ENCODE measurements at places on chromosomes 2 and 18.
A peak's percentile ranks its signal among the peaks of the same experiment; 100 is the strongest.

- DNase-seq, result no peak
Observed at GRCh38 chr18:9950289-9951016, 36.6 kb downstream of the VAPA start.

- DNase-seq, result no peak
Observed at GRCh38 chr18:50695431-50696176, 124.2 kb downstream of the MRO start.

DNA sequence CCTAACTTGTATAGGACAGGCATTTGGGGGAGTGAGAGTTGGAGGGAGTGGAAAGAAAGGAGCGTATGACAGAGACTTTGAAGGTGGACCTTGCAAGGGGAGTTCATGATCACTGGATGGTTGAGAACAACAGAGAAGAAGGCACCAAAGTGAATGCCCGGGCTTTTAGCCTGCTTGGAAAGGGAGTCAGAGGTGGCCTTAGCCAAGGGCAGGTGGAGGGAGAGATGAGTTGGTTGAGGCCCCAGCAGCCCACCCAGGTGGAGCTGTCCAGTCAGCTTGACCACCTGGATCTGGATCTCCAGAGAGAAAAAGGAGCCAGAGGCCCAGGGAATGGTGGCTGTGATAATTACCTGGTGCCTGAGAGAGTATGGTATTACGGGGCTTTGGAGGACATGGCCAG, 73.6 kb downstream of the COA5 start:
- DNase-seq, result no peak

DNA sequence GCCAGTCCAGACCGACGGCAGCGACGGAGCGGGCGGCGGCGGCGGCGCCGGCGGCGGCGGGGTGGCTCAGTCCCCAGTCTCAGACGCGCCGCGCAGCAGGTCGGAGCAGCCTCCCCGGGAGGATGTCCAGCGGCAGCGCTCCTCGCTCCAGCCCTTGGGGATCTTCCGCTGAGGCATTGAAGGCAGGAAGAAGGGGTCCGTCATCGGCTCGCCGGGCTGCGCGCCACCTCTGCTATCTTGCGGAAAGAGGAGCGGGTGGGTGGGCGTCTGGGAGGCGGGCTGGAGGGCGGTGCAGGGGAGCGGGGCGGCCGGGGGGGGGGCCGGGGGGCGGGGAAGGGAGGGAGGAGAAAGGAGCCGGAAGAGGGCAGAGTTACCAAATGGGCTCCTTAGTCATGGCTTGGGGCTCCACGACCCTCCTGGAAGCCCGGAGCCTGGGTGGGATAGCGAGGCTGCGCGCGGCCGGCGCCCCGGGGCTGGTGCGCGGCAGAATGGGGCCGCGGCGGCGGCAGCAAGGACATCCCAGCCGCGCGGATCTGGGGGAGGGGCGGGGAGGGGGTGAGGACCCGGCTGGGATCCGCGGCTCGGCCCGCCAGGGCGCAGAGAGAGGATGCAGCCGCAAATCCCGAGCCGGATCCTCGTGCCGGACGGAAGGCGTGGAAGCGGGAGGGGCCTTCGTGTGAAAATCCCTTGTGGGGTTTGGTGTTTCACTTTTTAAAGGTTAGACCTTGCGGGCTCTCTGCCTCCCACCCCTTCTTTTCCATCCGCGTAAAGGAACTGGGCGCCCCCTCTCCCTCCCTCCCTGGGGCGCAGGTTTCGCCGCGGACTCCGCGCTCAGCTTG, at the start of gene NETO1:
Gene NETO1, minus strand, starts transcription at position 242 of the 839 bp plus-strand sequence. CDS start 696 bp downstream, outside the sequence.
- no peak for DNase-seq

- DNase-seq, result no peak
Observed at GRCh38 chr18:23998820-23999219, 15.7 kb upstream of the TTC39C start.

DNA sequence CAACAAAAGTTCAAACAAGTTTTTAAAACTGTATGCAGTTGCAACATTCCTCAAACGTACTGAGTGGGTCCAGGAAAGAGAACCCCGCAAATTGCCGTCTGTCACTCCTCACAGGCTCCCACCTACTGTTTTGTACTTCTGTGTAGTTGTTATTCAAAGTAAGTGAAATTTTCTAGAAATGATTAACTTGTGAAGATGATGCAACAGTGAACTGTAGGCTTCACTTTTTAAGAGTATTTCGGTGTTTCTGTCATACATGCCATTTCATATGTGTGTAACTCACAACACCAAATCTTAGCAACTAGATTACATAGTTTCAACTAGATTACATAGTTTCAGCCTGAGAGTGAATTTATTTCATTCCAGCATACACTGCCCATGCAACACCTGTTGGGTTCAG, 226.0 kb upstream of the TANK start:
- no peak for DNase-seq

DNA sequence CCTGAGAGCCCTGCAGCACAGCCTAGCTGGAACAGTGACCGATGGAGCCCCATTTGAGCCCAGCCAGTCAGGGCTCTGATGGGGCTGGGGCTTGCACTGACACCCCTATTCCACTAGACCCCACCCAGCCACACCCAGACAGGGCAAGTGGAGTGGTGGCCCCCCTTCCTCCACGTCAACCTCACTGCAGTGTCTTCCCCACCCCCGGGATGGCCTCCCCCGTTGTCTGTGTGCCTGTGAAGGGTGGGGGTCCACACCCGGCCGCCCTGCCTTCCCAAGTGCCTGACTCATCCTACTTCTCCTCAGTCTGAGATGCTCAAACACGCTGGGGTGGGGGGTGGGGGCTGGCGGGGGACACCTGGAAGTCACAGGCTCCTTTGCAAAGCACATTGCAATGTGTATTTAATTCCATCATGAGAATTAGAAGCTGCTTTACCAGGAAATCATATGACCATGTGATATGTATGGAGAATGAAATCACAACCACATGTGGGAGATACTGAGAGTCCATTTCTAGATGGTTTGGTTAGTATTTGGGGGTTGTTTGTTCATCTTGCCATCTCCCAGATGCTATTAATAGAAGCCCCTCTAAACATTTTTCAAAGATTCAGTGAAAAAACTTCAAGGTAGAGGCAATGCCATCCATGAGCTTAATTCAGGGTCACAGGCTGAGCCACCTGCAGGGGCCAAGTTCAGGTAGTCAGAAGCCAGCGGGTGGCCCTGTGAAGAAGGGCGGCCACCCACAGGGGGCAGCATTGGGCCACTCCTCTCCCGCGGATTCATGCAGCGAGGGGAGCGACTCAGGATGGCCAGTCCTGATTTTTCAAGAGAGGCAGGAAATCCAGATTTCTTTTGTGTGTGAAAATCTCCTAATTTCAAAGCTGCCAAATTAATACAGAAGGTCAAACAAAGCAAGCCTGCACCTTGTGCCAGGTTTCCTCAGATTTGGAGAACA, 22.7 kb upstream of the GMPPA start:
- DNase-seq, result peak; percentile 48

DNA sequence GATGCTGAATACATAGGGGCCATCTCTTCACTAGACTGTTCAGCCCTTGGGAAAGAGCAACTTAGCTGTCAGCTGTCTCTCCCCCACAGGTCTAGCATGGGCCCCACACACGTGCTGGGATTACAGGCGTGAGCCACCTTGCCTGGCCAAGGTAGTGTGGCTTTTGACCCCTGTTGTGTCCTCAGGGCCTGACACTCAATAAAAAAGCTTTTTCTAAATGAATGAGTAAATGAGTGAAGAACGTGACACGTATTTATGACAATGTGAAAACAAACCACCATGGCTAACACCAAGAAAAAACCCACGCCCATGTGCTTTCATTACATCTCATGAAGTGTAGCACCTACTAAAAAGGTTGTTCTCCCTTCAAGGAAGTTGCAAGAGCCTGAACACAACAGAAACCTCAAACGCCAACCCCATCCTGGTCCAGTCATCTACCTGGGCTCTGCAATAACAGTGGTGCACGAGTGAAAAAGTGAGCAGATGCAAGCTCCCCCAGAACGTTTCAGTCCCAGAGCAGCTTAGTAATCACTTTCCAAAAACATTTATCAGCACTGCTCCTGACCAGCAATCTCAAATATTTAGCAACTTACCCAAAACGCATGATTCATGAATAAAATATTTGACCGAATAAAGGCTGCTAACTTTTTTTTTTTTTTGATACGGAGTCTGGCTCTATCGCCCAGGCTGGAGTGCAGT, 3.4 kb downstream of the WDFY1 start:
- no peak for DNase-seq

GRCh38 chr2:67579216-67579615, 182.1 kb downstream of the ETAA1 start:
- DNase-seq, result no peak

GRCh38 chr2:215775106-215775505, 238.2 kb downstream of the MREG start:
- DNase-seq, result no peak

GRCh38 chr2:107025869-107026380, 140.0 kb upstream of the ST6GAL2 start:
- no peak for DNase-seq

DNA sequence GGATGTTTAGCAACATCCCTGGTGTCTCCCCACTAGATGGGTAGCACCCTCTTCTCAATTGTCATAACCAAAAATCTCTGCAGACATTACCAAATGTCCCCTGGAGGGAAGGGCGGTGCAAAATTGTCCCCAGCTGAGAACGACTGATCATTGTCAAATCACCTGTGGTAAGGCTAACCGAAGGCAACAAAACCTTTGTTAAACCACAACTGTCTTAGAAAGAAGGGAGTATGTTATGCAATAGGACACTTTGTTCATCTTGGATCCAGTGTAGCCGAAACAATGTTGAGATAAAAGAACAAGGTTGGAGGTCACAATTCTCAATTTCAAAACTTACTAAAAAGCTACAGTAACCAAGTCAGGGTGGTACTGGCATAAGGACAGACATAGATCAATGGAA, 50.3 kb upstream of the ST3GAL5 start:
- DNase-seq, result no peak

DNA sequence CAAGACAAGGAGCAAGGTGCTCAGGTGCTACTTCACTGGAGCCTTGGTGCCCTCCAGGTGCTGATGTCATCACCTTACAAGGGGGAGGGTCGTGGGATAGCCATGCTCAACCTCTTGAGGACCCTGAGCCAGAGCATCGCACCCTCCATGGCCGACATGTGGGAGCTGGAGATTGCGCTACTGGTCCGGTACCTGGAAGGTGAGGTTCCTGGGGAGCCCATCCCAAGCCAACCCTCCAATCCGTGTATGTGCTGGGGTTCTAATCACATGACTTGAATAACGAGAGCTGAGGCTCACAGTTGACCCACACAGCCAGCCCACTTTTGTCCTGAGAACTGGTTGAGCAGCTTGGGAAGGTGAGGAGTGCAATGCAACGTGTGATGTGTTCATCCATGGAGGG, 25.9 kb downstream of the MROH2A start:
- no peak for DNase-seq

GRCh38 chr18:69677595-69677994, 270.1 kb downstream of the CD226 start:
- DNase-seq, result no peak

DNA sequence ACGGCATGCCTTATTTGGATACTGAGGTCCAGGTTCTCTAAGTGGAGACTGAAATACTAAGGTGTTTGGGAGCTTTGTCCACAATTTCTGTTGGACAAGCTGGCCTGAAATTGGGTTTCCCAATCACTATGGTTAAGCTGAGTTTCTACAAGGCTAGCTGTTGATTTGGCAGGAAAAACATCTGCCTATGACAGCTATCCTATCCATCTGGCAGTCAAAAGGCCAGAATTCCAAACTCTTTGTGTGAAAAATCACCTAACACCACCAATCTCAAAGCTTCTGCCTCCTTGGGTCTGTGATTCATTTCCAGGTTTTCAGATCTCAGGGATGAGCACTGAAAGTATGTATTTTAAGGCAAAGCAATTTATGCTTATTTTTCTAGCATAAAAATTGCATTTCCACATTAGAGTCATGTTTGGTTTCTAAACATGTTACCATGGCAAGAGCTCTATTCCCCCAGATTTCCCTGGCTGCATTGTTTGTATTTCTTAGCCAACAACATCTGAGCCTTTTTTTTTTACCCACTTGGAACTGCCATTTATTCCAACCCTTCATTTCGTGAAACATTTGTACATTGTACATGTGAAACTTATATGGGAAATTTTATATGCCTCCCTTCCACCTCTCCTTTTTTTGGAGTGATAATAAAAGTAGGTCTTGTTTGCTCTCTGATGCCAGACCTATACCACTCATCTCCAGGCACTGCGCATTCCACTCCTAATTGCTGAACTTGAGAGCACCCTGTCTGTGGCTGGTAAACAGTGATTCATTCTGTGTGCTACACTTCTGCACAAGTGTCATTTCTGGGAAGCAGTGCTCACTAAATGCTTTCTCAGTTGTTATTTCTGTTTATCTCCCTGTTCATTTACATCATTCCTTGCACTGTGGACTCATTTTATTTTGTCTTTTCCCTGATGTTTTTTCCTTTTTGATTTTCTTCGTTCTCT, 15.9 kb upstream of the CCDC85A start:
- no peak for DNase-seq

GRCh38 chr2:42906557-42907411, 114.4 kb upstream of the HAAO start:
- no peak for DNase-seq

DNA sequence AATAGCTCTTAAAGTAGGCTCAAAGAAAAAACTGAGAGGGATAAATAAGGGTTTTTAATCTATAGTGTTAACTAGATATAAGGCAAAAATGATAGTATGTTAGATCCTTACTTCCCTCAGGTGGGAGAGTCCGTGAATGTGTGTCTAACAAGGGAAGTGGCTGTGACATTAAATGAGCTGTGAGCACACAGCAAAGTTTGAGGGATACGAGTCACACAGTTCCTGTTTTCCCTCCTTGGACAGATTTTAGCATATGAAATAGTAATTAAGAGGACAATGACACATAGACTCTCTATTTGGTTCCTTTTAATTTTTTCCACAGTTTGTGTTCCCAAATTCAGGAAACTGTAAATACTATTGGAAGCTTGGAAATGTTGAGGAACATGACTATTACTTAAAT, 148.4 kb upstream of the CAVIN2 start:
- DNase-seq, result no peak

- no peak for DNase-seq
Observed at GRCh38 chr2:223797811-223798721, 39.3 kb downstream of the AP1S3 start.

DNA sequence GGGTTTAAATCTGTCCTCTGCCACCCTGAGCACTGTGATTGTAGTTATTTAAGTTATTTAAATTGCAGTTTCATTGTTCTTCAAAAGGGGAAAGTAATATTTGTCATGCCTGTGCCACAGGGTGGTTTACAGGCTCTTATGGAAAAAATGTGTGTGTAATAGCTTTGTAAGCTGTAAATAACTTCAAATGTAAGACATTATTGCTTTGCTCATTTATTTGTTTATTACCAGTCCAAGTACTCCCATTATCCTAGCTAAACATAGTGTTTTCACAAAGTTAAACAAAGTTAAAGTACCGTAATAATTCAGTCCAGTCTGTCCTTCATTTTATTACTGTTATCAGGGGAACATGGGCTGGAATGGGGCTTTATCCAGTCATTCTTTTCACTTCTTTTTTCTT, 43.4 kb upstream of the IGFBP2 start:
- no peak for DNase-seq
